NCI-H2227 treated with DMSO at 0.1 percent for 48 hours (cell line): ENCODE measurements at places on chromosomes 4 and X.

GRCh38 chr4:139458543-139458942, 4.6 kb downstream of the RAB33B start:
- no peak for DNase-seq

- DNase-seq = no peak
Measured at GRCh38 chr4:184540307-184540706, 66.0 kb upstream of the IRF2 start.

DNA sequence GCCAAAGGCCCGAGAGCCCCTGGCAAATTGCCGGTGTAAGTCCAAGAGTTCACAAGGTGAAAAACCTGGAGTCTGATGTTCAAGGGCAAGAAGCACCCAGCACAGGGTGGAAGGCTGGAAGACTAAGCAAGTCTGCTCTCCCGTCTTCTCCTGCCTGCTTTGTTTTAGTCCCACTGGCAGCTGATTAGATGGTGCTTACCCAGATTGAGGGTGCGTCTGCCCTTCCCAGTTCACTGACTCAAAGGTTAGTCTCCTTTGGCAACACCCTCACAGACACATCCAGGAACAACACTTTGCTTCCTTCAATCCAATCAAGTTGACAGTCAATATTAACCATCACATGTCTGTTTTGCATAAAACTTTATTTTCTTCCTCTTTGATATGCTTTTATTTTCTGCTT, 157.4 kb downstream of the HS3ST1 start:
- no peak for DNase-seq

DNA sequence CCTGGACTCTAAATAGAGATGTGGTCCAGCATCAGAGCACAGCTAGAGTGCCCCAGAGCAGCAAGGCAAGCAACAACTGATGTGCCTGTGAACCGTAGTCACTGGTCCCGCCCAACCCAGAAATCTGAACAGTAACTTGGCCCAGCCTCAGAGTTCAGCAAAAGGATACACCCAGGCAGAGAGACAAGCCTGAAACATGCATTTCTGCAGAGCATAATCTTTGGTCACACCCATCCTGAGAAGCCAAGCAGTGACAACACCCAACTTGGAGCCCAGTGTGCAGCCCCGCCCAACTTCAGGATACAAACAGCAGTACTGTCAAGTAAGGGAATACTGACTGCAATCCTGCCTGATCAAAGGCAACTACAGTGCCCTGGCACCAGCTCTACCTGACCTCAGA, 78.9 kb downstream of the CCDC160 start:
- no peak for DNase-seq

DNA sequence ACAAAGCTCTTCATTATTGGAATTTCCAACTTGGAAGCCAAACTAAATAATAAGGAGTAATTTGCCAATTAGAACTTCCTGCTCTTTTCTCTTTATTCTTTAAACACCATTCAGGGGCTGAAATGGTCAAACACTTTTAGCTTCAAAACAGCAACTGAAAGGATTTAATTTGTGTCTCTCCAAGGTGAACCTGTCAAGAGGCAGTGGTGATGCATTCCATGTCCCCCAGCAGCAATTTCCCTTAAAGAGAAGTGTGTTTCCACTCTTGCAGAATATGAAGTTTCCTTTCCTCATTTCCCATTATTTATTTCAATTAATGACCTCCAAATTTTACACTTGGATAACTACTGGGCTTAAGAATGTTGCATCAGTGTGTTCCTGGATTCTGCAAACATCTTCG, 156.0 kb downstream of the COL25A1 start:
- DNase-seq = no peak

GRCh38 chrX:21440911-21441310, 66.7 kb downstream of the CNKSR2 start:
- DNase-seq = no peak

- no peak for DNase-seq
Measured at GRCh38 chr4:8398347-8398746, 42.2 kb downstream of the ACOX3 start.

DNA sequence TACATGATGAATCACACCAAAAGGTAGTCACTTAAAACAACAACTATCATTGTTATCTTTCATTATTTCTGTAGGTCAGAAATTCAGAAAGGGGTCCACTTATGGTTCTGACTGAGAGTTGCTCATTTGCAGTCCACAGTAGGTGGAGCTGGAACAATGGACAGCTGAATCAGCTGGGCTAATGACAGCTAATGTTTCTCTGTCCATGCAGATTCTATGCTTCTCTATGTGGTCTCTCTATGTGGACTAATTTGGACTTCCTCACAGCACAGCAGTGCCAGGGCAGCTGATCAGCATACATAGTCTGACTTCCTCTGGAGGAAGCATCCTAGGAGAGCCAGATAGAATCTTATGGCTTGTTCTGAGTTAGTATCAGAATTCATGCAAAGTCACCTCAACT, 131.7 kb upstream of the INTU start:
- no peak for DNase-seq

GRCh38 chrX:120367402-120368109, 5.7 kb downstream of the ATP1B4 start:
- DNase-seq = no peak

DNA sequence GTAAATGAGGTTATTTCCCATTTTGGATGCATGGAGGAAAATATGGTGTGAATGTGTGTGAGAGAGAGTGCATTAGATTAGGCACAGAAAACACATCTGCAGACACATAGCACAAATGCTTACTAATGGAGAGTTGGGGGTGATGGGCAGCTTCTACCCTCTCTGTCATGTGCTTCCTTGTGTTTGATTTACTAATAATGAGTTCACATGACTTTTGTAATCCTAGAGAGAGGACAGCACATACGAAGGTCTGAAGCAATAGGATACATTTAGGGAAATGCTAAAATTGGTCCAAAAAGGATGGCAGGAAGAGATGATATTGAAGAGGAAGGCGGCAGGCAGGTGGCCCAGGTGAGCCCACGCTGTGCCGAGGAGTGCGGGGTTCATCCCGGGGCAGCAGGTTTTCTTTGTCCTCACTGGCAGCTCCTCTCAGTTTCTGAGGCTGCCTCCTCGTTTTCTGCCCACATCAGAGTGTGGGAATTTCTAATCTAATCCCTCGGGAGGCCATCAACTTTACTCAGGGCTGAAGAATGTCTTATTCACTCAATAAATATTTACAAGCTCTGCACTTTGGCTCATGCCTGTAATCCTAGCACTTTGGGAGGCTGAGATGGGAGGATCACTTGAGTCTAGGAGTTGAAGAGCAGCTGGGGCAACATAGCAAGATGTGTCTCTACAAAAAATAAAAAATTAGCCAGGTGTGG, 15.9 kb upstream of the MAP9 start:
- no peak for DNase-seq

DNA sequence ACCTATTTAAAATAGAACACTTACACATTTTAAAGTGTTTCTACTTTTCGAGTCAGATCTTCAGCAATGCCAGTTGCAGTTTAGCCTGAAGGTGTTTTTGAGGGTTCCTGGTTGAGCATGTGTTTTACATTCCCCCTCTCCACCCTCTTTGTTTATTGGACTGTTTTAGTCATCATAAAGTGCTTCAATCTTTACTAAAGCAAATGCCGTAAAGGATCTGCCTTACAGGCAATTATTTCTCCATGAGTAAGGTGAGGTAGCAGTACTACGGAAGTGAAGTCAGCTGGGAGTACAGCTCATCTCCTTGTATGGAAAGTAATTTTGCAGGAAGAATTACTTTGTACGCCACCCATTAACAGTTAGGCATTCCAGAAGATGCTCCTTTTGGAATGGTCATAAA, 36.9 kb downstream of the PDLIM5 start:
- DNase-seq = no peak

DNA sequence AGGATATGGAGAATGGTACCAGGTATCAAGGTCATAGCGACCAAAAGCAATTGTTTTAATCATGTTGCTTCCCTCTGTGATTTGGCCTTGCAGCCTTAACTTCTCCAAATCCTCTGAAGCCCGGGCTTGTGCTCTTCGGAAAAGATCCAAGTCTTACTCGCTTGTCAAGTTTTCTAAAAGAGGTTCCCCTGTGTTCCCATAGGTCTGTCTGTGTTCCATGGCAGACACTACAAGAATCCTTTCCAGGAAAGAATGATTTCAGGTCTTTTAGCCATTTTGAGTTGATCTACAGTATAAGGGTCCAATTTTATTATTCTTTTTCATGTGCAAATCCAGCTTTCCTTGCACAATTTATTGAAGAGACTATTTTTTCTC, 710.6 kb upstream of the DIAPH2 start:
- no peak for DNase-seq

GRCh38 chr4:72424006-72424405, 145.0 kb downstream of the ADAMTS3 start:
- DNase-seq = no peak

- no peak for DNase-seq
Measured at GRCh38 chrX:135403374-135403773, 18.4 kb upstream of the SMIM10L2A start.

DNA sequence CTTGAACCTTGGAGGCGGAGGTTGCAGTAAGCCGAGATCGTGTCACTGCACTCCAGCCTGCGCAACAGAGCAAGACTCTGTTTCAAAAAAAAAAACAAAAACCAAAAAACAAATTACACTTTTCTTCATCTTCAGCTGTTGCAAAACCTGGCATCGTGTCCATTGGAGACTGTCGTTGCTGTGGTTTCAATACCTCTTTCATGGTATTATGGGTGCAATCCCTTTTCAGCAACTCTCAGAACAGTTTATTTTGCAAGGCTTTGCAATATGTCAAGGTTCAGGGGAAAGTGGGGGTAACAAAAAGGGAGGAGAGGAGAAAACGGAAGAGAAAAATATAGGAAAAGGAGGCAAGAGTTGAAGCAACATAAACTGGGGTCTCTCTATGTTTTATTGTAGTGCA, 40.8 kb downstream of the ARSD start:
- DNase-seq = no peak
